Activated CD4-positive, alpha-beta T cell treated with anti-CD3 and anti-CD28 coated beads, Interleukin-2, amount 10 ng/mL, durations not matched to agents 7 days and 5 days (primary cell): ENCODE measurements at places on chromosomes 12 and 14. TPM values are rescaled to one million over a fixed set of nuclear protein-coding genes. Genes with fewer than 3 reads are reported as not detected.

Gene KRT82
- not detected for total RNA-seq

Gene FZD10
- not detected for total RNA-seq

Gene SERPINA9
- total RNA-seq = not detected

DNA sequence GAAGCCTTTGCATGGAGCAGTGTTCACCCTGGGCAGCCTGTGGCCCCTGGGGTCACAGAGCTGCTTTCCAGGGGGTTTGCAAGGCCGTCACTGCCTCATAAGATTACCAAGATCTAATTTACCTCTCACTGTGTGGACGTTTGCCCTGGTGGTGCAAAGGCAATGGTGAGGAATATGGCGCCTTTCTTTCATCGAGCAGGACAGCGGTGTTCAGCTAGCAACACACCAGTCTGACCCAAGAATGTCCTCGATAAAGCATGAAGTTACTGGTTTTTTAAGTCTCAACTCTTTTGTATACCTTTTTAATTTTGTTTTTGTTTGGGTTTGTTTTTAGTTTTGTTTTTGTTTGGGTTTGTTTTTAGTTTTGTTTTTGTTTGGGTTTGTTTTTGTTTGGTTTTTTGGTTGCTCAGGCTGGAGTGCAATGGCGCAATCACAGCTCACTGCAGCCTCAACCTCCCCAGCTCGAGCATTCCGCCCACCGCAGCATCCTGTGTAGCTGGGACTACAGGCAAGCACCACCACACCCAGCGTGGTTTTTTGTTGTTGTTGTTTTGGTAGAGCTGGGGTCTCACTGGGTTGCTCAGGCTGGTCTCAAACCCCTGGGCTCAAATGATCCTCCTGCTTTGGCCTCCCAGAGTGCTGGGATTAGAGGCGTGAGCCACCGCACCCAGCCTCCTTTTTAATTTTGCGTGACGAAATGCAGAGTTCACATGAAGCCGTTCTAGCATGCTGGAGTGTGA, 57.9 kb downstream of the PPP2R5C start:
- DNase-seq = peak; percentile 94

DNA sequence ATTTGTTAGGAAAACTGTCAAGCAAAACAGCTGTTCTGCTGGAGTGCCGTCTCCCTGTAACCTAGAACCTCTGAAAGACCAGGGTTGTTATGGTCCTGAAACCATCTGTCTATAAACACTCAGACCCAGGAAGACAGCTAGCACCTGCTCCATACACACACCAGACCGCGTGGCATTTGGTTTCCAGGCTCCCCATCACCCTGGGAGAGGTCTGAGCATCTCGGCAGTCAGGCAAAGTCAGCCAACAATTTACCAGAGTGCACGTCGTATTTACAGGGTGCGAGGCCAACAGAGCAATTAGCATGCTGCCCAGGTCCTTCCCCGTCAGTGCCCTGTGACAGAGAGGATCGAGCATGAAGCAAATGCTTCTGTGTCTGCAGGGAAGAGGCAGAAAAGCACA, 272.5 kb downstream of the SLC15A4 start:
- no peak for DNase-seq
